Hair follicle dermal papilla cell (primary cell): ENCODE measurements at places on chromosomes 13 and 19. TPM values are rescaled to one million over a fixed set of nuclear protein-coding genes. Genes with fewer than 3 reads are reported as not detected.

The PLIN4 gene
- total RNA-seq: under 0.01 and 0.16 TPM in 2 replicates

The CRB3 gene
- not detected in 2 replicates for total RNA-seq

The SNRNP70 gene
- total RNA-seq: 128 and 129 TPM in 2 replicates

The AP1M2 gene
- not detected in 2 replicates for total RNA-seq

The GTF2F2 gene
- total RNA-seq: 20.9 and 21.9 TPM in 2 replicates

The CEACAM16 gene
- not detected in 2 replicates for total RNA-seq
